NCI-H2081 treated with DMSO at 0.1 percent for 48 hours (cell line): ENCODE measurements at places on chromosomes 12 and 14.

- DNase-seq, result no peak
Observed at GRCh38 chr14:23115039-23115731, 3.9 kb downstream of the CEBPE start.

DNA sequence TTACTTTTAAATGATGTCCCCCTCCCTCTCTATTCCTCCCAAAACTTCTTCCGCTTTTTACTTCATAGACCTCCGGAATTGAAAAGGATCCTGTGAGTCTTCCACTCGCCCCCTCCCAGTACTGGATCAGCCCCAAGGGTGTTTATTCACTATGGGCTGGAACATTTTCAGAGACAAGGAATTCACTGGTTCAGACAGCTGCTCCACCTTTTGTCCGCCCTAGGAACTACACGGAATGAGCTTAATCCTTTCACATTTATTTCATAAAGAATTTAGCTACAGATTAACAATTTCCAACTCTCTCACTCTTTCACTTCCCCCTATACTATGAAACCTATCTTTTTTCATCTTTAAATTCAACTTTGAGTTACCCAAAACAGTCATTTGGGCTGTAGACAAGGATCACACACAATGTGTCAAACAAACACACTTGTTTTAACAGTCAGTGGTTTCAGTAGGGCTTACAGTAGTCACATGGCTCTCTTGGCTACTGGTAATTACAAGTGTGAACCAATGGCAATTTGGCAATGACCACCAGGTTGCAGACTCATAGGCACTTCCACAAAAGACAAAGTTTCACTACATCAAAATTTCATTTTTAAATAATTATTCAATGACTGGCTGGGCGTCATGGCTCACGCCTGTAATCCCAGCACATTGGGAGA lies 20.6 kb downstream of the CNIH1 start:
- DNase-seq, result no peak

DNA sequence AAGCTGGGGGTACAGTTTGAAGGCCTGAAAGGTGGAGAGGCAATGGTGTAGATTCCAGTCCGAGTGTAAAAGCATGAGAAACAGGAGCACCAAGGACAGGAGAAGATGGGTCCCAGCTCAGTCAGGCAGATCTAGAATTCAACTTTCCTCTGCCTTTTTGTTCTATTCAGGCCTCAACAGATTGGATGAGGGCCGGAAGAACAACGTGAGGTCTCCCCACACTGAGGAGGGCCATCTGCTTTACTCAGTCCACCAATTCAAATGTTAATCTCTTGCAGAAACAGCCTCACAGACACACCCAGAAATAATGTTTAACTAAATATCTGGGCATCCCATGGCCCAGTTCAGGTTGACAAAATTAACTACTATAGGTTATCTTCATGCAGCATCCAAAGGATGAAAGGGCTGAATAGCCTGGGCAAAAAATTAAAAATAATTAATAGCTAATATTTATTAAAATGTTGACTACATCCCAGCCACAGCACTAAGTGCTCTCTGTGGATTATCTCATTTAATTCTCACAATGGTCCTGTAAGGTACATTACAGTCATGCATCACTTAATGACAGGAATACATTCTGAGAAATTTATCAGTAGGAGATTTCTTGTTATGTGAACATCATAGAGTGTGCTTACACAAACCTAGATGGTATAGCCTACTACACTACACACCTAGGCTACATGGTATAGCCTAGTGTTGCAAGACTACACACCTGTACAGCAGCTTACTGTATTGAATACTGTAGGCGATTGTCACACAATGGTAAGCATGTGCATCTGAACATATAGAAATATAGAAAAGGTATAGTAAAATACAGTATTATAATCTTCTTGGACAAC lies 22.5 kb downstream of the BTG1 start:
- DNase-seq, result no peak

DNA sequence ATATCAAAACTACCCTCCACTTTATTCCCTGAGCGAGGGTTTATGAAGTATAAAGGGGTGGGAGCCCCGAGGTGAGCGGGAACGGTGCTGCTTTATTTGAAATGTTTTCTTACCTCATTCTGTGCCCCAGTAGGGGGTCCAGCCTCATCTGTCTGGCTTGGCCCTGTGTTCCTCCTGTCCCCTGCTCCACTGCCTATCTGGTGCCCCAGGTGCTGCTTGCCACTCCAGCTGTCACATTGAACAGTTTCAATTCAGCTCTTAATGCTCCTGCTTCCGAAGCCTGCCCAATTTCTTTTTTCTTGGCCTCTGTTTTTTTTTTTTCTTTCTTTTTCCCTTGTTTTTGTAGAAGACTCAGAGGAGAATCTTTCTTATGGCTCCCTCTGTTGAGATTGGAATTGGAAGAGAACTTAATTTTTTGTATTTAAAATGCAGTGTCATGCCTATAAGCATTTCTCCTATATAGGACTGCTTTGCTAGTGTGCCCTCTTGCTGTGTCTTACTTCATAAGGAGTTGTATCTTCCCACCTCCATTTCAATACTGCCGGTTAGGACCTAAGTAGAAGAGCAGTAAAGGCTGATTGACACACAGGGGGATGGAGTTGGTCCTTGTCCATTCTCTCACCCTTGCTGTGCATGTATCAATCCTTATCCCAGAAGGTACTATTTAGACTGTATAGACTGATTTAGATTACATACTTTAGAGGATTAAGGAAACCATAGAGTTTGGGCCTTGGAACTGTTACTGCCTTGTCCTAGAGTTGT lies 2.3 kb downstream of the ATXN7L3B start:
- no peak for DNase-seq

- no peak for DNase-seq
Observed at GRCh38 chr14:22980672-22981089, 1.7 kb downstream of the AJUBA start.

DNA sequence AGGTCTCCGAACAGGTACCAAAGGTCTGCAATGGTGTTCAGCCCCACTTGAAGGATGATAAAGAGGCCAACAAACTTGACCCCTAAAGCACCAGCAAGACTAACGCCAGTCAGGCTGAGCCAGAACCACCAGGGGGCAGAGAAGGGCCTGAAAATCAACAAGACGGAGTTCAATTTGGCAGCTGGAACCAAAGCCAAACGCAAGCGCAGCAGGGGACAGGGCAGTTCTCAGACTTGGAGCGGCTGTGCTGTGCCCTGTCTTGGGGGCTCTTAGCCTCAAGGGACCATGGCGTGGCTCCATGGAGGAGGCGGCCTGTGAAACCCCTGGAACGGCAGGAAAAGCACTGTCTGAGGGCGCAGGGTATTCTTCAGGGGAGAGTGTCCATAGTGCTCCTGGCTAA lies 19.6 kb downstream of the POMT2 start:
- no peak for DNase-seq

GRCh38 chr14:102901633-102902032 lies 20.8 kb upstream of the AMN start:
- DNase-seq, result no peak

DNA sequence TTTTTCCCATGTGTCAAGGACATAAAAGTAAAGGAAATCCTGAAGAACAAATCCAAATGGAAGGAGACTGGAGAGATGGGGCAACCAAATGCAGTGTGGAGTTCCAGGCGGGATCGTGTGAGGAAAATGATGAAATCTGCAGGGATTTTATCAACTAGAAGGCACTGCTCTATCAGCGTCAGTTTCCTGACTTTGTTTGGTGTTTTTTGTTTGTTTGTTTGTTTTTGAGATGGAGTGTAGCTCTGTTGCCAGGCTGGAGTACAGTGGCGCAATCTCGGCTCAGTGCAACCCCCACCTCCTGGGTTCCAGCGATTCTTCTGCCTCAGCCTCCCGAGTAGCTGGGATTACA lies 43.3 kb upstream of the GPR132 start:
- DNase-seq, result no peak

- no peak for DNase-seq
Observed at GRCh38 chr14:31255286-31255685, 47.7 kb upstream of the HECTD1 start.

- no peak for DNase-seq
Observed at GRCh38 chr12:110205931-110206330, 75.1 kb upstream of the ATP2A2 start.

GRCh38 chr14:91496790-91497189 lies 13.3 kb downstream of the PPP4R3A start:
- no peak for DNase-seq

DNA sequence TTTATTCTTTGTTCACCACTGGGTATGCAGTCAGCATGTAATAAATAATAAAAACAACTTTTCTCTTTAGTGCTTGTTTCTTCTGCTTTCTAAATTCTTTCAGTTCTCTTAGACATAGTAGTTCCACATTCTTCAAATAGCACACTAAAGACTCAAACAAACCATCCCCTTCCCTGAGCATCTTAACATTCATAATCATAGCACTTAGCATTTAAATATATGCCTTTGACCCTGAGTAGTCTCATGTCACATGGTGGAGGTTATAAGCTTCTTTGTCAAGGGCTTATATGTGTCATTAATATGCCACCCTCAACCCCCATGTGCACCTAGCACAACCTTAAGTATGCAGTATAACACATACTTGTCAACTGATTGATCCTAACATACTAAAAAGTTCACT lies 212.7 kb downstream of the PHLDA1 start:
- no peak for DNase-seq

GRCh38 chr12:101696251-101697196 lies 916 bp upstream of the CHPT1 start:
- no peak for DNase-seq

DNA sequence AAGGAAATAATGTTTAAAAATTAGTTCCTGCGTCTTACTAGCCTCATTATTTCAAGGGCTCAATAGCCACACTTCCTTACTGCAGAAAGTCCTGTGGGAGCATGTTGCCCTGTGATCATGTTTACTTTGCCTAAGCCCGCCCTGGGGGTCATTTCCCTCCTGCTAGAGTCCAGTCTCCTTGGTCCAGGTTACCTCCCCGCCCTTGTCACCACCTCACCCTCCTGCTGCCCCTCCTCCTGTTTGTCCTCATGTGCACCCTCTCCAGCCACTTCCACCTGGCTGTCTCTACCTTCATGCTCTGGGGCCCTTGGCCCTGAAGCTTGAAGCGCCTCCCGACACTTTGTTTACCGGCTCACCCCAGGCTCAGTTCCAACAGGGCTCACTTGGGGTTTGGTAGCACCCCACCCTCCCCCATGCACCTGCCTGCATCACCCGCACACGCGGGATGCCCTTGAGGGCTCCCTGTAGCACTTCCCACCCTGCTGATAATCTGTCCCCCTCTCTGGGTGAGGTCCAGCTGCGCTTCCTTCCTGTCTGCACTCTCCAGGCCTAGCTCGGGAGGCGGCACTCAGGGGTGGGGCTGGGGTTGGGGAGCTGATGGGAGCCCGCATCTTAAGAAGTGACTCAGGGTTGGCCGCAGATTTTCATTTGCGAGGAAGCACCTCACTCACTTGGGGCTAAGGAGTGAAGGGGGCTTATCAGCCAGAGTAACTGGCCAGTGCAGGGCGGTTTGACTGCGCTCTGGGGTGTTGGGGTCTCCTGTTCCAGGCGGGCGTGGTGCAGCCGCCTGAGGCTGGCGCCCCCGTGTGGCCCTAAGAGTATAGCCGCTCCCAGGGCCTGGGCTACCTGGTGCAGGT lies 40.1 kb downstream of the SMIM41 start:
- DNase-seq, result no peak

DNA sequence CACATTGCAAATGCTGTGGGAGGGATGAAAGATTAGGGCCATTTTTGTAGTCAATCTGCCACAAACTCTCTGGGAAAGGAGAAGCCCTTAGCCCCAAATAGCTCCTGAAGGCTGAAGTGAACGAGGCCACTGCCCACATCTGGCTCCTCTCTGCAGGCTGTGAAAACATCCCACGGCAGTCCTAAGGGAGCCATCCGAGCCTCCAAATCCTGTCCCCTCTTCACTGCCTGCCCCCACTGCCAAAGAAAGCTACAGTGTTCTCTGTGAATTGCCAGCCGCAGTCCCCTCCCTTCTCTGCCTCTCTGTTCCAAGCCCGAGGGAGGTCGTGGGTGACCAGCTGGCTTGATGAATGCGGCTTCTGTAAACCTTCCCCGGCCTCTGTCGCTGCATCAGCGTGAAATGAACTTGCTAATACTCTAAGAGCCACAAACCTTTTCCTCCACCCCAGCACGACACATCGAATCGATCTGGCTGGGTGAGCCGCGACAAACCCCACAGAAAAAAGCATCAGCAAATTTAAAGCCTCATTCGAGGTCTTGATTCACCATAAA lies 180.7 kb upstream of the NRXN3 start:
- no peak for DNase-seq

GRCh38 chr12:120249875-120250795 lies 15.4 kb downstream of the PXN start:
- no peak for DNase-seq

DNA sequence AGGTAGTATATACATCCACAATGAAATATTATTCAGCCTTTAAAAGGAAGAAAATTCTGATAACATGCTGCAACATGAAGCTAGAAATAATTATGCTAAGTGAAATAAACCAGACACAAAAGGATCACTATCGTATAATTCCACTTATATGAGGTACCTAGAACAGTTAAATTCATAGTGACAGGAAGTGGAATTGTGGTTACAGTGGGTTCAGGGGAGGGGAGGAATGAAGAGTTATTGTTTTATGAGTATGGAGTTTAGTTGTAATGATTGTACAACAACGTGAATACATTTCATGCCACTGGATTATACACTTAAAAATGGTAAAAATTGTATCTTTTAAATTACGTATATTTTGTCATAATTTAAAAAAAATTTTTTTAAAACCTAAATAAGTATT lies 21.0 kb downstream of the EEA1 start:
- no peak for DNase-seq

DNA sequence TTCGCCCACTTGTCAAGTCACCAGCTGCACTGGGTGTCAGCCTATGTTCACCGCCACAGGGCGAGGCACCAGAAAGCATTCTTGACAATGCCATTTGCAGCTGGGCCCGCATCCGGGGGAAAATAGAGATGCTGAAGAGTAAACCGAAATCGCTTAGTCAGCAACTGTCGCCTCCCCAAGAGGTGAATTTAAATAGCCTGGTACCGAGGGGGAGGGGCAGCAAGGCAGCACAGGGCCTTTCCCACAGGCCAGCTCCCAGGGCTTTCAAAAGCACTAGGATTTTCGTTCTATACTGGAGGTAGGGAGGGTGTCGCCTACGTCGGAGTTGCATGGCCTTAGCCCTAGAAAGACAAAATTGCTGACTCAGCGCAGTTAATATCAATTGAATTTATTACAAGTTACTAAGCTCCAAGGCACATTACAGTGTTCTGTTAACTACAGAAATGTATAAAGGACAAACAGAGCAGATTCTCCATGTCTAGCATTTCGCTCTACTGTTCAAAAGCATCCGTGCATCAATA lies 4.3 kb downstream of the IRF2BPL start:
- no peak for DNase-seq

GRCh38 chr14:82757776-82758175 lies 1224.1 kb upstream of the SEL1L start:
- DNase-seq, result no peak
